ENCODE measurements at places on chromosomes 6 and 20. TPM values are rescaled to one million over a fixed set of nuclear protein-coding genes. Genes with fewer than 3 reads are reported as not detected.

GRCh38 chr6:99341862-99342455 is 7.5 kb downstream of the FAXC start:
- no peak overlapping the region for H3K27ac ChIP-seq
- no peak overlapping the region for H3K4me3 ChIP-seq

DNA sequence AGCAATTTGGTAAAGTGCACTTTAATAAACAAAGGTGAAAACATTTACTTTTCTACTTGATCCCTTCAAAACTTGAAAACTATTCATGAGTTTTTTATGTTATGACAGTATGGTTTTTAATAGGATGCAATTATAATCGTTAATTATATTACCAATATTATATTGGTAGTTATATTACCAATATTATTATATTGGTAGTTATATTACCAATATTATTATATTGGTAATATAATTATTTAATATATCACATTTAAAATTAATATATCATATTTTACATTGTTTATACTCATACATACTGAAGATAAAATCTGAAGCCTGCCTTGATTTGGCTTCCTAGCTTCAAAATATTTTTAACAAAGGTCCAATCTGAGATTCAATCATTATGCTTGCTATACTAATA is 186.1 kb upstream of the THBS2 start:
- H3K27ac ChIP-seq = no peak overlapping the region
- no peaks in the 10 kb centered on the region for H3K36me3 ChIP-seq
- no peak for DNase-seq

The CDC40 gene
- 20.3 TPM for total RNA-seq

GRCh38 chr6:97842521-97842920 is 559.5 kb upstream of the MMS22L start:
- no peak overlapping the region for H3K4me3 ChIP-seq
- H3K27ac ChIP-seq = no peak overlapping the region
- no peaks in the 10 kb centered on the region for H3K36me3 ChIP-seq
- DNase-seq = no peak
- no peaks in the 10 kb centered on the region for H3K4me1 ChIP-seq

- H3K4me1 ChIP-seq = no peaks in the 10 kb centered on the region
- DNase-seq = no peak
- no peaks in the 10 kb centered on the region for H3K27me3 ChIP-seq
- no peak overlapping the region for H3K27ac ChIP-seq
Measured at GRCh38 chr20:10902576-10903282, 228.9 kb upstream of the JAG1 start.

DNA sequence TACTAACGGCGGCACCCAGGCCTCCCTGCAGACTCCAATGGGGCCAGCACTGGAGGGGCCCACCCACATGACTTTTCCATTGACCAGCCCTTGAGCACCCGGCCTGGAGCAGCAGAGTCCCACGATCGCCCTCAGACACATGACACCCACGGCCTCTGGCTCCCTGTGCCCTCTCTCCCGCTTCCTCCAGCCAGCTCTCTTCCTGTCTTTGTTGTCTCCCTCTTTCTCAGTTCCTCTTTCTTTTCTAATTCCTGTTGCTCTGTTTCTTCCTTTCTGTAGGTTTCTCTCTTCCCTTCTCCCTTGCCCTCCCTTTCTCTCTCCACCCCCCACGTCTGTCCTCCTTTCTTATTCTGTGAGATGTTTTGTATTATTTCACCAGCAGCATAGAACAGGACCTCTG is 26.1 kb upstream of the FANCE start:
- H3K36me3 ChIP-seq = no peaks in the 10 kb centered on the region
- no peak for DNase-seq
- H3K27ac ChIP-seq = no peak overlapping the region
- no peak overlapping the region for H3K4me3 ChIP-seq

The GNRH2 gene
- total RNA-seq = not detected

- DNase-seq = no peak
- no peak overlapping the region for H3K27ac ChIP-seq
- no peaks in the 10 kb centered on the region for H3K4me1 ChIP-seq
- no peaks in the 10 kb centered on the region for H3K36me3 ChIP-seq
Measured at GRCh38 chr20:63454731-63455567, 17.5 kb downstream of the KCNQ2 start.

DNA sequence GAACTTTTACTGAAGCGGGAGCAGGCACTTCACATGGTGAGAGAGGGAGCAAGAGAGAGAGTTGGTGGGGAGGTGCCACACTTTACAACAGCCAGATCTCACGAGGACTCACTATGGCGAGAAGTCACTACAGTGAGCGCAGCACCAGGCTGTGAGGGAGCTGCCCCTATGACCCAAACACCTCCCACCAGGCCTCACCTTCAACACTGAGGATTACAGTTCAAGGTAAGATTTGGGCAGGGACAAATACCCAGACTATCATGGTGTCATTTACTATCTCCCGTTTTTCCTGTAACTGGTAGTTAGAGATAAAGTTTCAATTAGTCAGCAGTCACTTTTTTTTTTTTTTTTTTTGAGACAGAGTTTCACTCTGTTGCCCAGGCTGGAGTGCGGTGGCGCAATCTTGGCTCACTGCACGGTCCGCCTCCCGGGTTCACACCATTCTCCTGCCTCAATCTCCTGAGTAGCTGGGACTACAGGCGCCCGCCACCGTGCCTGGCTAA is 7.8 kb downstream of the RBCK1 start:
- no peaks in the 10 kb centered on the region for H3K36me3 ChIP-seq
- H3K27ac ChIP-seq = no peak overlapping the region
- H3K4me1 ChIP-seq = no peaks in the 10 kb centered on the region
- no peak overlapping the region for H3K4me3 ChIP-seq
- no peaks in the 10 kb centered on the region for H3K27me3 ChIP-seq
- no peak for DNase-seq

DNA sequence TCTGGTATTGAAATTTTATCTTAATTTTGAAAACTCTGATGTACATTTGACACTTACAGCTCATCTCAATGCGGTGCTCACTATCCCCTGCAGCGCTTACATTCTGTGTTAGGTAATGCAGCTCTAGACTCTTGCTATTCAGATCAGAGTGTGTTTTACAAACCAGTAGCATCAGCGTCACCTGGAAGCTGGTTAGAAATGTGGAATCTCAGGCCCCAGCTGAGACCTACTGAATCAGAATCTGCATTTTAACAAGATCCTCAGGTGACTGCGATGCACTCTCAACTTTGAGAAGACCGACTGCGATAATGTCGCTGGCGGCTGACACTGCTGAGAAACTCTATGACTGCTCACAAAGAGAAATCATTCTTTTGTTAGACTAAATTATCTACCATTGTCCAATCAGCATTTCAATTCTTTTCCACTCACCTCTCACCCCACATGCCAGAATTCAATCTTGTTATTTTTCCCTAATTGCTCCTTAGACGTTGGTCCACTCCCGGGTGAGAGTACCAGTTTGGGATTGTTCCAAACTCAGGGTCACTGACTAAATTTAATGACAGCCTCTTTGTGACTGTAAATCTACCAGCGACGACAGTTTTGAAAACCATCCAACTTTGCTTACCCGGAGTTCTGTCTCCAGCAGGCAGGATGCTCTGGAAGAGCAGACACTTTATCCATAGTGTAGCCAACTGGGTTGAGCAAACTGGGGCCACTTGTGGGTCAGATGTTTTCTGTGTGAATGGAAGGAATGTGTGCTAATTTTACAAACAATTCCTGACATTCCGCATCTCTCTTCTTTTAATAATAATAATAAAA is 140.1 kb upstream of the BTBD3 start:
- no peak overlapping the region for H3K27ac ChIP-seq
- no peak for DNase-seq
- H3K4me3 ChIP-seq = no peak overlapping the region
- no peaks in the 10 kb centered on the region for H3K36me3 ChIP-seq
- no peaks in the 10 kb centered on the region for H3K27me3 ChIP-seq

DNA sequence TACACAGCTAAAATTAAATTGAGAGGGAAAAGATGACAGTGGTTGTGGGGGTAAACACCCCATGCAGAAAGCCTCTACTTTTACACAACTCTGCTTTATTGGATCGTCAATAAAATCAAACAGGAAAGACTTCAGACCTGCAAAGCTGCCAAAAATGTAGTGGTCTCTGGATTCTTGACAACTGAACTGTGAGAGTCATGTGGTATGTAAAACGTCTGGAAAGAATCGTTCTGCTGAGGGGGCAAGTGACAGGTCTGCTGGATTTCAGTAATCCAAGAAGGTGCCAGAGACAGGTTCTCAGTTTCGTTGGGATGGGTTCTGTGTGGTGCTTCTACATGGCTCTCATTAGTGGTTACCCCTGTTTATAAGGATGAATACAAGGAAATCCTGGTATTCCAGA is 63.3 kb downstream of the TSPYL4 start:
- DNase-seq = no peak
- no peaks in the 10 kb centered on the region for H3K4me1 ChIP-seq
- no peaks in the 10 kb centered on the region for H3K27me3 ChIP-seq
- H3K27ac ChIP-seq = no peak overlapping the region

DNA sequence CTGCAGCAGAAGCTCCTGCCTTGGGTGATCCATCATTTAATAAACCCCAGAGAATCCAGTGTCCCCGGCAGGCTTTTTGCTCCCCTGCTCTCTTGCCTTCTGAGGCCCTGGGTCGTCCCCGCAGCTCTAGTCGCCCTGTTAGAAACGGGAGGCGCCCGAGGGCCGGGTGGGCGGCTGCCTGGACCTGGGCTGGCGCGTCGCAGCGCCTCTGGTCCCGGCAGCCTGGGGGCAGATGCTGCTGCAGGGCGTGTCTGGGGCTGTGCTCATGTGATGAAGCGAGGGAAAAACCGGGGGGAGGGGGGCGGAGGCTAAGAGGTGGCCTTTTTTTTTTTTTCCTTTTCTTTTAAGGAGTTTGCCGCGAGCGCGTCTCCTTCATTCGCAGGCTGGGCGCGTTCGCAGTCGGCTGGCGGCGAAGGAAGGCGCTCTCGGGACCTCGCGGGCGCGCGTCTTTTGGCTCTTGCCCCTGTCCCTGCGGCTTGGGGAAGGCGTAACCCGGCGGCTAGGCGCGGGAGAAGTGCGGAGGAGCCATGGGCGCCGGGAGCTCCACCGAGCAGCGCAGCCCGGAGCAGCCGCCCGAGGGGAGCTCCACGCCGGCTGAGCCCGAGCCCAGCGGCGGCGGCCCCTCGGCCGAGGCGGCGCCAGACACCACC is 394 bp downstream of the AKAP12 start:
- H3K4me1 ChIP-seq = no peaks in the 10 kb centered on the region
- H3K27ac ChIP-seq = peak overlapping the region; percentile 94
- peak overlapping the region; percentile 90 for H3K4me3 ChIP-seq
- DNase-seq = peak; percentile 94

- no peaks in the 10 kb centered on the region for H3K27me3 ChIP-seq
- H3K4me1 ChIP-seq = no peaks in the 10 kb centered on the region
- no peak for DNase-seq
Measured at GRCh38 chr6:153208706-153209105, 77.6 kb upstream of the RGS17 start.

DNA sequence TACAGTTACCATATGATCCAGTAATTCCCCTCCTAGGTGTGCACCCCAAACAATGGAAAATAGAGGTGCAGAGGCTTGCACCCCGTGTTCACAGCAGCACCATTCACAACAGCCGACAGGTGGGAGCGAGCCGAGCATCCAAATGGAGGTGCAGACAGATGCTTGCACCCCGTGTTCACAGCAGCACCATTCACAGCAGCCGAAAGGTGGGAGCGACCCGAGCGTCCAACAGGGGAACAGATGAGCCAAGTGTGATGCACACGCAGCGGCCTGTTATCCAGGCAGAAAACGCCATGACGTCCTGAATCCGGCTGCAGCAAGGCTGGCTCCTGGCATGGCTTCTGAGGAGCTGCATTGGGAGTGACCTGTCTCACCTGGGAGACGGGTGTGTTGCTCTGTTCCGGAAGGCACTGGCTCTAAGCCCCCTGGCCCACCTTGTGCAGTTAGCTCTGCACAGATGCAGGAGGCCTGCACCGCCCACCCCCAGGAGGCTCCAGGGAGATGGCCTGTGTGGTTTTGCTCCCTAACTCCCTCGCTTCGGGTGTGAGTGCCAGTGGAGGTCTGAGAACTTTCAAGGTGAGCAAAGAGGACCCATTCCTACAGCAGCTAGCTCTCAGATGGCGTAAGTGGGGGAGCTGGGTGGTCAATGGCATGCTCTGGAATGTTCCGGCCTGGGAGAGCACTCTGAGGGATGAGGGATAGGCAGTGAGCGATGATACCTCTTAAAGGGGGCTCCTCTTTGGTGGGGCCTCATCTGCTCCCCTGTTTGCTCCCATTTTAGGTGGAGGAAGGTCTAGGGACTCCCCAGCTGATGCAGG is 47.8 kb upstream of the FRMD1 start:
- no peaks in the 10 kb centered on the region for H3K27me3 ChIP-seq
- no peak overlapping the region for H3K4me3 ChIP-seq
- no peaks in the 10 kb centered on the region for H3K36me3 ChIP-seq
- no peaks in the 10 kb centered on the region for H3K4me1 ChIP-seq

The GSTA3 gene
- total RNA-seq = 0.98 TPM

GRCh38 chr6:126245077-126245476 is 94.8 kb upstream of the CENPW start:
- H3K36me3 ChIP-seq = no peaks in the 10 kb centered on the region
- no peak for DNase-seq
- H3K27ac ChIP-seq = no peak overlapping the region

Measured in uterus (tissue), 4 donors.